ENCODE measurements at places on chromosomes 3 and 15. TPM values are rescaled to one million over a fixed set of nuclear protein-coding genes. Genes with fewer than 3 reads are reported as not detected.

DNA sequence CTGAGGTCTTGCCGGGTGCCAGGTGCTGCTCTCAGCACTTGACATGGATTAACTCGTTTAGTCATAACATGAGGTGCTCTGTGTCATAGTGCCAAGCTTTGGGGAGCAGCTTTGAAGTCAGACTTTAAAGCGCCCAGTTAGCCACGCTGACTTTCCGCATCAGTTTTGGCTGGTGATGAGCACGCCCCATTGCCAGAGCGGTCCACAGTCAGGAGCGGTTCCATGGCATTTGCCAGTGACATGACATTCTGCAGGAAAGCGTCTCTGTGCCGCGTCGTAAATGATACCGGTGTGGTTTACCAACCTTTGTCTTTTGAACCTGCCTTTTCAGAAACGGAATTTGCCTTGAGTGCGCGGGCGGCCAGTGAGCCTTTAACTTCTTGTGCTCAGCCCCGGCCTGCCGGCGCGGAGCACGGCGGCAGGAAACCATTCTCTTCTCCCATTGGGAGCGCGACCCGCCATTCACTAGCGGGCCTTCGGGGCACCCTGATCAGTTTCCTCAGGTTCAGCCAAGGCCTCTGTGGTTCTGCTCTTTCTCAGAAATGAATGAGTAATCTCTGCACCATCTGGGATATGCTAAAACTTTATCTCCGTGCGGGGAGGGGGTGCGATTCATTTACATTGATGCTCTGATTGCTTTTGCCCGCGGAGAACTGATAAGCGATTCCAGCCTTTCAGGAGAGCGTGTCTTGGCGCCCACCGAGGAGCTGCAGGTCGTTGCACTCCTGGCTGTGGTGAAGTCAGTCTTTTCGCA is 1.7 kb upstream of the SLC2A2 start:
- H3K4me1 ChIP-seq, result no peaks in the 10 kb centered on the region
- no peak overlapping the region for H3K4me3 ChIP-seq
- no peak overlapping the region for H3K27ac ChIP-seq
- no peaks in the 10 kb centered on the region for H3K36me3 ChIP-seq
- DNase-seq, result peak; percentile 94

- H3K27me3 ChIP-seq, result peaks cover 2% of the 10 kb centered on the region
- DNase-seq, result no peak
- no peak overlapping the region for H3K27ac ChIP-seq
- no peak overlapping the region for H3K4me3 ChIP-seq
Observed at GRCh38 chr3:28252001-28252431, 10.6 kb downstream of the CMC1 start.

DNA sequence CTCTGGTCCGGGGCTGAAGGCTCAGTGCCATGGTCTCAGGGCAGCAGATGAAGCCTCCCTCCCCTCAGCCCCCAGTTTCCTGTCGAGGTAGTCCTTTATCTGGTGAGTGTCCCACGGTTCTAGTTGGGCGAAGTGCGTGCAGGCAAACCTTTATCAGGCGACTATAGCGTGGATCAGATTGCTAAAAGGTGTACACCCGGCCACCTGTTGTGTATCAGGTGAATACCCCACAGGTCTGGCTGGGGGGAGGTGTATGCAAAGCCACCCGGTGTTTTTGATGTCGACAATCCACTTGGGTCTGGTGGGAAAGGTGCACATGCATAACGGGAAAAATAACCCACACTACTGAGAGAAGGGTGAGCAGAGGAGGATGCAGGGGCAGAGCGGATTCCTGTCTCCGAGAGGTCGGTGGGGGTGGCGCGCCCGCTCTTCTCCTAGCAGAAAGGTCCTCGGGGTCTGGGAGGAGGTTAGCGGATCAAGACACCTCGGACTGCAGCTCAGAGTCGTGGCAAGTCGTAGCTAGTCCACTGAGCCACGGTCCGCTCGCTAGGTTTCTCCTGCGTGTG is 507 bp downstream of the SLC12A6 start:
- peaks cover 17% of the 10 kb centered on the region for H3K36me3 ChIP-seq
- no peaks in the 10 kb centered on the region for H3K27me3 ChIP-seq
- DNase-seq, result no peak
- H3K4me3 ChIP-seq, result peak overlapping the region; percentile 91
- peak overlapping the region; percentile 13 for H3K27ac ChIP-seq

GRCh38 chr3:72004749-72005292 is 219.9 kb upstream of the PROK2 start:
- H3K4me1 ChIP-seq, result peaks cover 43% of the 10 kb centered on the region
- H3K36me3 ChIP-seq, result peaks cover 10% of the 10 kb centered on the region
- DNase-seq, result peak; percentile 23

DNA sequence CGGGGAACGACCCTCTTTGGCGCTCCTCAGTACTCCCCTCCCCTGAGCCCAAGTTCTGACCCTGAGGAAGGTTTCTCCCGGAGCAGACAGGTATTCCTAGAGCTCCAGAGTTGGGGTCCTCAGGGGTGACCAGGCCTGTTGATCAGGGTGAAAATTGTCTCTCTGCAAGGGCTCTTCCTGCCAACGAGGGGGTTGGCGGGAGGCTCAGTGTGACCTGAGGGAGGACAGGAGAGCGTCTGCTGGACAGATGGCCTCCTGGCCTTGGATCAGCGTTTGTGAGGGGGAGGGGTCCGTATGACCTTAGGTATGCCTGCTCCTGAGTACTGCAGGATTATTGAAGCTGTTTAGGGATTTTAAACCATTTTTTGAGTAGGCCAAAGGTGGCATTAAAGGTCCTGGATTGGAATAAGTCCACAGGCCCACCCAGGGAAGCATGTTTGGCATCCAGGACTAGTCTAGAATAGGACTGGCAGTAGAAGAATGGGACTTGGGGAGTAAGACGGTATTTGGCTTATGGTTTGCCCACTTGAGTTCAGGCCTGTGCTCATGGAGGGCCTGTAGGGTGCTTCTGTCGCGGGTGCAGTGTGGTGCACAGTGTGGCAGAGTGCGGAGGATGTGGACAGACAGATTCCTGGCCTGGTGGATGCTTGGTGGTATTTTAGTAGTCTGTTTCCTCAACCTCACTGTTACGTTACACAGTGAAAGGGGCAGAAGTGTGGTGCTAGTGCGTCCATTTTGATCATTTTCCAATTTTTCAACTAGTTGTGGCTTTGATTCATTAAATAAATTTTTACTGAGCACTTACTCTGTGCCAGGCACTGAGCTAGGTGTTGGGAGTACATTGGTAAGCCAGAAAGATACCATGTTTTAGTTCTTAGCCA is 959 bp downstream of the ZNF592 start:
- H3K27me3 ChIP-seq, result no peaks in the 10 kb centered on the region

GRCh38 chr3:186930641-186931531 is 560 bp downstream of the ST6GAL1 start:
- 0 out of 2 replicates have a peak, but pooled peaks cover 4% of the 10 kb centered on the region for H3K36me3 ChIP-seq
- H3K27ac ChIP-seq, result peak overlapping the region; percentile 26
- peaks cover 26% of the 10 kb centered on the region for H3K4me1 ChIP-seq
- H3K27me3 ChIP-seq, result peaks cover 12% of the 10 kb centered on the region
- peak; percentile 9 for DNase-seq
- peak overlapping the region; percentile 92 for H3K4me3 ChIP-seq

The ST3GAL6 gene
- total RNA-seq, result not detected

Data from HFFc6 (cell line).